ENCODE measurements at places on chromosomes 7 and 10.

- DNase-seq: no peak
- H3K27ac ChIP-seq: no peak overlapping the region
- no peaks in the 10 kb centered on the region for H3K36me3 ChIP-seq
- peaks cover 67% of the 10 kb centered on the region for H3K4me1 ChIP-seq
- H3K27me3 ChIP-seq: no peaks in the 10 kb centered on the region
Observed at GRCh38 chr7:2619116-2619515, 12.7 kb upstream of the TTYH3 start.

DNA sequence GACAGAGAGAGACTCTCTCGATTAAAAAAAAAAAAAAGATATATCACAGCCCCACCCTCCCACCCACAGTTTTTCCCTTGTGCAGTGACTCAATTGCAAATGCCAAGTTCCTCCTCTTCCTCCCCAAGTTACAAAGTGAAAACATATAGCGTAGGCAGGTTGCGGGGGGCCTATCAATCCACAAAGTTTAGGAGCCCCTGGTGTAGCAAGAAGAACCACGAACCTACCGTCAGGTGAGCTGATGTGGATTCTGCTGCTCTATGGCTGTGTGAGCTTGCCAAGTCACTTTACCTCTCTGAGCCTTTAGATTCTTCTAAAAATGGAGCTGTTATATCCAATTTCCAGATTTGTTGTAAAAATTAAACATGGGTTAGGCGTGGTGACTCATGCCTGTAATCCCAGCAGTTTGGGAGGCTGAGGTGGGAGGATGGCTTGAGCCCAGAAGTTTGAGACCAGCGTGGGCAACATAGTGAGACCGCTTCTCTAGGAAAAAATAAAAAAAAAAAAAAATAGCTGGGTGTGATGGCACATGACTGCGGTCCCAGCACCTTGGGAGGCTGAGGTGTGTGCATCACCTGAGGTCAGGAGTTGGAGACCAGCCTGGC, 8.2 kb upstream of the RHBDD2 start:
- H3K4me3 ChIP-seq: no peak overlapping the region
- H3K4me1 ChIP-seq: peaks cover 21% of the 10 kb centered on the region
- no peak for DNase-seq
- H3K27me3 ChIP-seq: no peaks in the 10 kb centered on the region

DNA sequence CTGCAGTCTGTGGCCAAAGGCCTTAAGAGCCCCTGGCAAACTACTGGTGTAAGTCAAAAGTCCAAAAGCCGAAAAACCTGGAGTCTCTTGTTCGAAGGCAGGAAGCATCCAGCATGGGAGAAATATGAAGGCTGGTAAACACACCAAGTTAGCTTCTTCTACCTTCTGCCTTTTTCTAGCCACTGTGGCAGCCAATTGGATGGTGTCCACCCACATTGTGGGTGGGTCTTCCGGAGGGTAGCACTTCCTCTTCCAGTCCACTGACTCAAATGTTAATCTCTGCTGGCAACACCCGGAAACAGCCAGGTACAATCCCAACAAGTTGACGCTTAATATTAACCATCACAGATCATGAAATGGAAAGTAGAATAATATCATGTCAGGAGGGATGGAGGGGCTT, 827.6 kb downstream of the SORCS1 start:
- DNase-seq: no peak
- H3K27me3 ChIP-seq: no peaks in the 10 kb centered on the region
- no peak overlapping the region for H3K4me3 ChIP-seq
- no peak overlapping the region for H3K27ac ChIP-seq
- no peaks in the 10 kb centered on the region for H3K36me3 ChIP-seq
- H3K4me1 ChIP-seq: no peaks in the 10 kb centered on the region

DNA sequence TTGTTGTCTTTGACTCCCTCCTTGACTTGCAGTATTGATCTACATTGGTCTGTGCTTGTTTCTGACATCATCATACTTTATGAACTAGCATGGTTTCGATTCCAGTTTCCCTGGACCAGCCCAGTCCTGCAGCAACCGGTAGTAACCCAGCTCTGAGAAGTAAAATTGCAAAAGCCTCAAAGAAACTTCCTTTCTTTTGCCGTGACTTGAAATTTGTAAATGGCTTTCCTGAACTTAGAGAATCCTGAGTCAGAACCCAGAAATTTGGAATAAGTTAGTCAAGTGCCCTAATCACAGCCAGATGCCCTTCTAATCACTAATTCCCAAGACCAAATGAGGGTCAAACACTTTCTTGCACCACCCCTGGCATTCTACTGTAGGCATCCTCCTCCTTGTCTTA, 15.0 kb downstream of the TAS2R60 start:
- H3K4me3 ChIP-seq: no peak overlapping the region
- H3K27me3 ChIP-seq: no peaks in the 10 kb centered on the region

DNA sequence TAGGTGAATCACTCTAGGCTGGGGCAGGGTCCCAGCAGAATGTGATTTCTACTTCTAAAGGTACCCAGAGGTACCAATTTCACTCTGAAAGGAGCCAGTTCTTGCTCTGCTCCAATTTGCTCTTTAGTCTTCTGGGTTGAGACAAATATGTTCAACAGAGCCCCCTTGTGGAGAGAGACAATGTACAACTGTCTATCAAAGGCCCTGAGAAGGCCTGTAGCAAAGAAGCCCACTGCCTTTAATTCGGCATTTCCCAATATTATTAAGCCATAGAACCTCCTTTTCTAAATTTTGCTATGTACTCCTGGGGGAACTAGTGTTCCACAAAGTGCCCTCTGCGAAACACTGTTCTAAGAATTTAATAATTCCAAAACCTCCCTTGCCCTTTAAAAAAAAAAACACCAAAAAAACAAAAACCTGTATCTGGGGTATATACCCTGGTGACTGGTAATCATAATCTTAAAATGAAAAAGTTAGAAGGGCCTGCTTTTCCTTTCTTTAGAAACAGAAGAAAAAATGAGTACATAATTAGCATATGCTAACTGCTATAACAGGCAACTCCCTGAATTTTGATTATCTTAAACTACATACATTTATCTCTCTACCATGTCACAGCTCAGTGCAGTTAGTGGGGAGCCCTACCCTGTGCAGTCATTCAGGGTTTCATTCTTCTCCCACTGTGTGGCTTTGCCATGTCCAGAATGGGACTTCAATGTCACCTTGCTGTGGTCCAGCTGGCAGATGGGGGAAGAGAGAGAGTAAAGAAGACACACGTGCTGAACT, 160.9 kb upstream of the BMPER start:
- DNase-seq: no peak
- H3K4me1 ChIP-seq: peaks cover 10% of the 10 kb centered on the region
- no peaks in the 10 kb centered on the region for H3K36me3 ChIP-seq
- H3K27me3 ChIP-seq: no peaks in the 10 kb centered on the region
- no peak overlapping the region for H3K4me3 ChIP-seq

- no peak overlapping the region for H3K4me3 ChIP-seq
- no peak overlapping the region for H3K27ac ChIP-seq
- H3K27me3 ChIP-seq: no peaks in the 10 kb centered on the region
- H3K36me3 ChIP-seq: no peaks in the 10 kb centered on the region
- no peak for DNase-seq
Observed at GRCh38 chr7:92988051-92988450, 129.7 kb downstream of the SAMD9 start.

- no peak for DNase-seq
- no peaks in the 10 kb centered on the region for H3K4me1 ChIP-seq
- no peak overlapping the region for H3K4me3 ChIP-seq
- H3K27me3 ChIP-seq: no peaks in the 10 kb centered on the region
- H3K36me3 ChIP-seq: no peaks in the 10 kb centered on the region
Observed at GRCh38 chr7:121985476-121986030, 112.6 kb downstream of the PTPRZ1 start.

- no peaks in the 10 kb centered on the region for H3K4me1 ChIP-seq
- peaks cover 83% of the 10 kb centered on the region for H3K27me3 ChIP-seq
- no peak for DNase-seq
- H3K36me3 ChIP-seq: no peaks in the 10 kb centered on the region
Observed at GRCh38 chr10:23205972-23206642, 14.0 kb downstream of the PTF1A start.

DNA sequence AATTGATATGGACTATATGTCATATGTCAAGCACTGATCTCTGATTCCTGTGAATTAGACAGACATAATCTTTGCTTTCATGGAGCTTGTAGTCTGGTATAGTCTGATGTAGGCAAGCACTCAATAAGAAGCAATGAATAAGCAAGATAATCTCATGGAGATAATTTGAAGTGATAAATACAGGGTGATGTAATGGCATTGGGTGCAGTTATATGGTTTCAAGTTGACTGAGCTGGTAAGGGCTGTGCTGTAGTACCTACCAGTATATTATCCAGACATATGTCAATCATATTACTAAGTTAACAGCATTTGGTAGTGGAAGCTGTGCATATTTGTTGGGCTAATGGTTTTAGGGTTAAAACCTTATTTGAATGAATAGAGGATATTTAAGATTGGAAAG, 117.5 kb upstream of the PRPS1L1 start:
- H3K27me3 ChIP-seq: no peaks in the 10 kb centered on the region
- H3K36me3 ChIP-seq: no peaks in the 10 kb centered on the region
- DNase-seq: no peak

- no peaks in the 10 kb centered on the region for H3K36me3 ChIP-seq
- no peak overlapping the region for H3K4me3 ChIP-seq
- peaks cover 13% of the 10 kb centered on the region for H3K4me1 ChIP-seq
- no peak for DNase-seq
- no peaks in the 10 kb centered on the region for H3K27me3 ChIP-seq
- no peak overlapping the region for H3K27ac ChIP-seq
Observed at GRCh38 chr10:28169525-28169924, 133.3 kb downstream of the MPP7 start.
